ENCODE measurements at places on chromosomes 2 and 18. TPM values are rescaled to one million over a fixed set of nuclear protein-coding genes. Genes with fewer than 3 reads are reported as not detected.

The NAT8 gene
- total RNA-seq = not detected

The C2orf78 gene
- total RNA-seq = not detected

The BOLL gene
- total RNA-seq = not detected

The SLC14A1 gene
- total RNA-seq = 14.4 TPM

The GAREM1 gene
- 5.3 TPM for total RNA-seq

The CDK5R2 gene
- 0.36 TPM for total RNA-seq

DNA sequence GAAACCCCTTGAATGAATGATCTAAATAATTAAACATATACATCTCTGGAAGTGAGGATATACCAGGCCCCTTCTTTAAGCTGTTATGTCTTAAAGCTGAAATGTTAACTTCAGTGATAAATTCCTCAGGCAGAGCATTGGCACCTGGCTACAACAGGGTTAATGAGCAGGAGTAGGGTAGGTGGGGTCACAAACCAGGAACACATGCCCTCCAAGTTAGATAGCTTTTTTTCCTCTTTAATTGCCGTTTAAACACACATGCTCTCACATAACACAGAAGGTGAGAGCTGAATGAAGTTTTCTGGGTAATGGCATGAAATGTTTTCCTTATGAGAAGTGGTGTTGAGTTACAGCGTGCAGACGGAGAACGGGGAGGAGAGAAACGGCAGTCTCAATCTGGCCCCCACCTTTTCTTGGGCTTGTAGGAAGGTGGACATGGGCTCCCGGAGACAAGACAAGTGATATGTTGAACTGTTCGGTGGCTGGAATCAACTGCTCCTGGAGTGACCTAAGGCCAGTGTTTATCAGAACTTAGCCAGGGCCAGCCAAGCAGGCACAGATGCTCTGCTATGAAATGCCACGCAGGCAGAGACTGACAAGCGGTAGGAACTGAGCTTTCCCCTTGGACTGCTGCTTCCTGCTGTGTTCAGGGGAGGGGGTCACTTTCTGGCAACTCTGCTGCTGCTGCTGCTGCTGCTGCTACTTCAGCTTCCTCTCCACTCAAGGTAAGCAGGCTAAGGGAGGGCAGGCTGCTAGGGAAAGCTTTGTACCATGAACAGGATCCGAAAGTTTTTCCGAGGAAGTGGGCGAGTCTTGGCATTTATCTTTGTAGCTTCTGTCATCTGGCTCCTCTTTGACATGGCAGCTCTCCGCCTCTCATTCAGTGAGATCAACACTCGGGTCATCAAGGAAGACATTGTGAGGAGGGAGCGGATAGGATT lies at the start of gene GALNT5:
Gene GALNT5, plus strand, starts transcription at position 394 of the 941 bp plus-strand sequence. Its CDS starts 378 bp downstream, at position 772.
- H3K36me3 ChIP-seq = no peaks in the 10 kb centered on the region
- H3K27me3 ChIP-seq = no peaks in the 10 kb centered on the region
- no peak for DNase-seq
- peaks cover 8% of the 10 kb centered on the region for H3K4me1 ChIP-seq

GRCh38 chr18:66647671-66648070 lies 43.8 kb upstream of the CDH19 start:
- DNase-seq = no peak
- no peaks in the 10 kb centered on the region for H3K4me1 ChIP-seq
- no peaks in the 10 kb centered on the region for H3K36me3 ChIP-seq
- no peak overlapping the region for H3K27ac ChIP-seq
- H3K4me3 ChIP-seq = no peak overlapping the region

GRCh38 chr2:190584980-190585661 lies 50.6 kb upstream of the NEMP2 start:
- H3K27ac ChIP-seq = no peak overlapping the region
- DNase-seq = no peak
- peaks cover 11% of the 10 kb centered on the region for H3K4me1 ChIP-seq
- no peak overlapping the region for H3K4me3 ChIP-seq
- no peaks in the 10 kb centered on the region for H3K27me3 ChIP-seq

GRCh38 chr2:63520793-63521192 lies 67.5 kb downstream of the WDPCP start:
- H3K27ac ChIP-seq = no peak overlapping the region
- no peaks in the 10 kb centered on the region for H3K36me3 ChIP-seq
- H3K4me1 ChIP-seq = no peaks in the 10 kb centered on the region
- DNase-seq = no peak

- no peak overlapping the region for H3K27ac ChIP-seq
- peaks cover 2% of the 10 kb centered on the region for H3K4me1 ChIP-seq
- no peak for DNase-seq
- no peaks in the 10 kb centered on the region for H3K36me3 ChIP-seq
- H3K27me3 ChIP-seq = no peaks in the 10 kb centered on the region
Measured at GRCh38 chr2:219621935-219622334, 5.5 kb upstream of the SLC4A3 start.

DNA sequence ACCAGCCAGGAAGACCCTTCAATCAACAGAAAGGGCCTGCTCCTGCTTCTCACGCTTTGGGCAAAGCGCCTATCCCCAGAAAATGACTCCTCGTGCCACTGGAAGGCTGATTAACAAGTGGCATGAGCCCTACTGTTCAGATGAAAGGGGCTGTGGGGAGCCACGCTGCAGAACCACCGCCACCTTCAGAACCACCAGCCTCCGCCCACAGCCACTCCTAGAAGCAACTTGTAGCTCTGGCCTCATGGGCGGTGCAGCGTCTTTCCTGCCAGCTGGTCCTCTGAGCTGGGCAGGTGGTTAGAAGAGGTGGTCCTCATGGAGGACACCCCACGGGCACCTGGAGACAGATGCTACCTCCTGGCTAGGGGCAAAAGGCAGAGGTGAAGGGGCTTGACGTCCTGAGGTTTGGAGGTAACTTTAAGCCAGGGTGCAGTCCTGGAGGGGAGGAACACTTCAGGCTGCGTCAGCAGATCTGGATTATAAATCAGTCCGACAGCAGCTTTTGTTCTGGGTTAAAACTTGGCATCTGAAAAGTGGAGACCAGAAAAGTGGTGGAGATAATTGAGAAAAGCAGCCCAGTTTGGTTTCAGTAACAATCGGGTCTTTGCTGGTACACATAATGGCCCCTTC lies 861 bp upstream of the SEMA4C start:
- peaks cover 52% of the 10 kb centered on the region for H3K4me1 ChIP-seq
- DNase-seq = peak; percentile 85
- peak overlapping the region; percentile 98 for H3K4me3 ChIP-seq
- no peaks in the 10 kb centered on the region for H3K27me3 ChIP-seq
- H3K36me3 ChIP-seq = peaks cover 18% of the 10 kb centered on the region
- H3K27ac ChIP-seq = peak overlapping the region; percentile 100

DNA sequence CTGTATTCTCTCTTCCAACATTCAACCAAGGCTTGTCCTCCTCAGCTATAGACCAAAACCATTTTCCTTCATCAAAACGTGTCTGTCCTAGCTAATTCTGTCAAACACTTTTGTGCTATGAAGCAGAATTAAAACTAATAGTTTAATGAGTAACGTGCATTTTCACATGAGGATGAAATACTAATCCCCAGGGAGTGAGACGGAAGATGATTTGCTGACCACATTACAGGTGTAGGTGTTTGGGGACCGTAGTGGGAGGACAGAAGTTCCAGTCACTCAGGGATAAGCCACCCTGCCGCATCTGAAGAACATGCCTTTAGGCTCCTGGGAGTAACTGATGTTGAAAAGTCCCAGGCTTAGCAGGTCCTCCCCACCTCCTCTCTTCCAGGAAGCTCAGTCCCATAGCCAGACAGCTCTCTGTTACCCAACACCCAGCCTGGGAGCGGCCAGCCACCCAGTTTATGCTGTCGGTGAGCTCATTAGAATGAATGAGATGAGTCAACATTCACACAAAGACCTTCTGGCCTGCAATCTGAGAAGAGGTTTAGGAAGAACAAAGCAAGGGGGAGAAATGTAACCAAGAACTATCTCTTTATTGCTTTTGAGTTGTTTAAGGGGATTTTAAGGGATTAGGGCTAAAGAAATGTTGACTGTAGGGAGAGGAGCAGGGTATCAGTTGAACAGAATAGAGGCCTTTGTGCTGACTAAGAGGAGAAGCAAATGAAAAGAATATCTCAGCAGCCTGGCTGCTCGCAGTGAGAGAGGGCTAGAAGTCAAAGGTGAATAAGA lies 122.5 kb downstream of the FOXI3 start:
- no peaks in the 10 kb centered on the region for H3K36me3 ChIP-seq
- no peak overlapping the region for H3K4me3 ChIP-seq
- H3K4me1 ChIP-seq = no peaks in the 10 kb centered on the region
- no peaks in the 10 kb centered on the region for H3K27me3 ChIP-seq
- H3K27ac ChIP-seq = no peak overlapping the region
- no peak for DNase-seq

- no peak overlapping the region for H3K27ac ChIP-seq
- H3K4me3 ChIP-seq = no peak overlapping the region
- H3K36me3 ChIP-seq = no peaks in the 10 kb centered on the region
Measured at GRCh38 chr2:28577791-28578680, 82.2 kb downstream of the PLB1 start.

GRCh38 chr2:110853516-110853915 lies 121.1 kb downstream of the ACOXL start:
- no peak overlapping the region for H3K4me3 ChIP-seq
- no peak overlapping the region for H3K27ac ChIP-seq
- no peaks in the 10 kb centered on the region for H3K27me3 ChIP-seq
- no peak for DNase-seq
- no peaks in the 10 kb centered on the region for H3K36me3 ChIP-seq
- no peaks in the 10 kb centered on the region for H3K4me1 ChIP-seq

DNA sequence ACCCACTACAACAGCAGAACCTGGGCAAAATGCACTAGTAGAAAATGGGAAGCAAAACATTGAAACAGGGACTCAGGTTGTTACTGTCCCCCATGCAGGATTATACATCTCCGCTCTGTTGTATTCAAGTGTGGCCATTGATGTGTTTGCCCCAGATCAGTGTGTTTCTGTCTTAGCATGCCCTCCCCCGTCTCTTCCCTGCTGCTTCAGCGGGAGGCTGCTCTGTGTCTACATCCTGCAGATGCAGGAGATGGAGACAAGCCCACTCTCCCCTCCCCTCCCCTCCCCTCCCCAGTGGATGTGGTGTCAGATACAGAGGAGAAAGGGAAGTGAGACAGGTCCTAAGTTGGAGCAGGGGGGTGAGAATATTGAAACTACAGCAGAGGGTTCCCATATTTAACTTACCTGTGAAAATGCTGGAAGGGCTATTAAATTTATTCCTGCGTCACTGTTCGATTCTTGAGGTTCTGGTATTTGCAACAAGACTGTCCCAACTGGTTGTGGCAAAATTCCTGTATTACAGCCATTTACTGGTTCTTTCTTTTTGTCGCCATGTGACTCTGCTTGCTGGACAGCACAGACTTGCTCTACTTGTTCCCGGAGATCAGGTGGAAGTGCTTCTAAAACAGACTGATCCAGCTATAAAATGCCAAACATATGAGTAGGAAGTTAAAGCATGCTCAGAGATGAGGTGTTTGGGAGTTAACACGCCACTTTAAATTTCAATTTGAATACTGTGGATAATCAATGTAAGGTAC lies 67.0 kb downstream of the EIF5B start:
- H3K27ac ChIP-seq = no peak overlapping the region
- no peaks in the 10 kb centered on the region for H3K27me3 ChIP-seq
- H3K4me3 ChIP-seq = no peak overlapping the region
- peaks cover 11% of the 10 kb centered on the region for H3K36me3 ChIP-seq

GRCh38 chr2:8407332-8407731 lies 274.5 kb upstream of the ID2 start:
- no peaks in the 10 kb centered on the region for H3K27me3 ChIP-seq
- H3K4me1 ChIP-seq = no peaks in the 10 kb centered on the region
- H3K27ac ChIP-seq = no peak overlapping the region
- H3K4me3 ChIP-seq = no peak overlapping the region

GRCh38 chr2:119117408-119117807 lies 41.1 kb downstream of the C1QL2 start:
- no peak for DNase-seq
- H3K36me3 ChIP-seq = no peaks in the 10 kb centered on the region
- H3K4me3 ChIP-seq = no peak overlapping the region
- H3K4me1 ChIP-seq = no peaks in the 10 kb centered on the region

DNA sequence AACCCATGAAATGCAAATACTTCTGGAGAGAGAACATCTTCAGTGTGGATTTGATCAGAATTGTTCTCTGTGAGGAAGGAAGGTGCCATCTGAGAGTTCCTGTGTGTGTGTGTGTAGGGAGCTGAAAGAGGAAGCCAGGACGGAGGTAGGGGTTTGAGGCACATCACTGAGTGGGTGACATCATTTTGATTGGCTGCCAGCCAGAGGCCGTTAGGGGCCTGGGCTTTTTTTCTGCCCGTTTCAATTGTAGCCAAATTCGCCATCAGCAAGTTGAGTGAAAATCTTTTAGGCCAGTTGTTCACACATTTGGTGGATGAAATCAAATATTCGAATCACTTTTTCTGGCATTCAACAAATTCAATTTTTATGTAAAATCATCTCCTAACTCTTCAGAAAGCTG lies 48.9 kb downstream of the TSN start:
- H3K27me3 ChIP-seq = no peaks in the 10 kb centered on the region
- no peak overlapping the region for H3K27ac ChIP-seq
- H3K4me1 ChIP-seq = no peaks in the 10 kb centered on the region

DNA sequence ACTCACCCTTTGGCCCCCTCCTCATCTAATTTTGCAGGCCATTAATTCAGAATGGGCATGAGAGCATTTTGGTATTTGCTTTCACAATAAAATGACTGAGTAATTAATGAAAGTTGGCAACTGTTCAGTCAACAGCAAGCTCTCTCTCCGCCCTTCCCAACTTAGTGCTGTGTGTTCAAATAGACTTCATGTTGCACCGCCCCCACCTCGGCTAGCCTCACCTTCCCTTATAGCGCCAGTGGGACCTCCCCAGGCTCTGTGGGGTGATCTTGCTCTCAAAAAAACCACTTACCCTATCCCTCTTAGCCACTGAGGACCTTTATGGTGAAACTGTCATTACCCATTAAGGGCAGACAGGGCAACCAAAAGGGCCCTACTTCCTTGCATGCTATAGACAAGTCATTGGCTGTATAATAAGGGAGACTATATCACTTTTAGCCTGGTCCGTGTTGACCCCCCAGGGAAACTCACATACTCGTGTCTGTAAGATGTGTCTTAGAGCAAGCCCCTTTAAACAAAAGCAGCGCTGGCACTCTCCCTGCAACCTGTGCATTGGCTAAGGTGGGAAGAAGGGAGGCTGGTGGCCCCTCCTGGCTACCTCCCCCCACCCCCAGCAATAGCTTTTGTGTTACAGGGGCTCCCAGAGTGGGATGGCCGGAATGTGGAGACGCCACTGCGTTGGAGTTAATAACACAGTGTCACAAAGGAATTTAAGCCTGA lies 15.2 kb downstream of the EN1 start:
- no peak for DNase-seq
- no peak overlapping the region for H3K4me3 ChIP-seq
- peaks cover 22% of the 10 kb centered on the region for H3K4me1 ChIP-seq
- H3K27ac ChIP-seq = no peak overlapping the region
- H3K36me3 ChIP-seq = no peaks in the 10 kb centered on the region

DNA sequence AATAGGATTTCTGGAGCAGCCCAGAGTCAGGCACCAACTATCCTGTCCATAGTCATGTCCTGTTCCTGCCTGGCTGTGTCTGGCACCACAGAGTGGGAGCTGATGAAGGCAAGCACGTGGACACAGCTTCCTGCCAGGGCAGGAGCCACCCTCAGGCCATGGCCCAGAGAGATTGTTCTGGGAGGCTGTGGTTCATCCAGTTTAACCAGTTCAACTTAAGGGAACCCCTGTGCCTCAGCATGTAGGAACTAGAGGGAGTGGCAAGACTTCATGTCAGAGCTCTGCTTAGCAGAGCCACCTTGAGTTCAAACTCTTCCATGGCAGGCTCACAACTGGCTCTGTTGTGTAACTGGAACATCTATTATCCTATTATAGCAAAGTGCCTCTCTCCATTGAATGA lies 73.2 kb upstream of the NCKAP5 start:
- H3K27me3 ChIP-seq = no peaks in the 10 kb centered on the region
- no peak for DNase-seq
- H3K4me3 ChIP-seq = no peak overlapping the region
- no peaks in the 10 kb centered on the region for H3K36me3 ChIP-seq
- no peak overlapping the region for H3K27ac ChIP-seq
- peaks cover 5% of the 10 kb centered on the region for H3K4me1 ChIP-seq

All from sigmoid colon (tissue), 7 donors.